ENCODE measurements at places on chromosomes 12 and 14.

DNA sequence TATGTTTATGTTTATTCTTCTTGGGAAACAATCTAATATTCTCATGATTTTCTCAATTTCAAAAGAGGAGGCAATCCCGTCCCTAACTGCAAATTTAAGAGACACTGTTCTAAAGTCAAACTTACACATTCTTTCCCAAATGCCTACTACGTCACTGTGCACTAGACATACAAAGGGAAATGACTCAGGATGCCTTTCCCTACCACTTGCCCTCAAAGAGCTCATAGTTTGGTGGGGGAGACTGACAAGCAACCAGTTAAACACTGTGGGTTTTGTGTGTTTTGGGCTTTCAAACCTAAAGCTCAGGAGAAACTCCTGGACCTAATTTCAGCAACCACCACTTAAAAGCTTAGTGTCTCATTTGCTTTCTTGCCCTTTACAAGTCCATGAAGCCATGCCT lies 58.4 kb downstream of the ATP2B1 start:
- no peak for DNase-seq

DNA sequence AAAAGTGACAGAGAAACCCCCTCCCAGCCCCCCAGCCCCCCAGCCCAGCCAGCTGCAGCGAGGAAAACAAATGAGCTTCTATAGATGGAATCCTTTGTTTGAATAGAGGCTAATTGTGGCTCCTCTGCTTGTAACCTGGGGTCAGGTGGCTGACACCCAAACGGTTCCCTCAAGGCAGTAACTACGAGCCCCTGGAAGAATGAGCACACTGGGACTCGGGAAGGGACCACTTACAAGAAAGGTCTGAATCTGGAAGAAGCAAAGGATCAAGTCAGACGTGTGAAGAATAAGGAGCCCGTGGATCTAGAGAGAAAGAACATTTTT lies 108.7 kb upstream of the FUT8 start:
- no peak for DNase-seq

GRCh38 chr14:87148655-87149054 lies 844.3 kb downstream of the GALC start:
- no peak for DNase-seq

GRCh38 chr14:72906879-72907278 lies 13.0 kb upstream of the DPF3 start:
- no peak for DNase-seq

DNA sequence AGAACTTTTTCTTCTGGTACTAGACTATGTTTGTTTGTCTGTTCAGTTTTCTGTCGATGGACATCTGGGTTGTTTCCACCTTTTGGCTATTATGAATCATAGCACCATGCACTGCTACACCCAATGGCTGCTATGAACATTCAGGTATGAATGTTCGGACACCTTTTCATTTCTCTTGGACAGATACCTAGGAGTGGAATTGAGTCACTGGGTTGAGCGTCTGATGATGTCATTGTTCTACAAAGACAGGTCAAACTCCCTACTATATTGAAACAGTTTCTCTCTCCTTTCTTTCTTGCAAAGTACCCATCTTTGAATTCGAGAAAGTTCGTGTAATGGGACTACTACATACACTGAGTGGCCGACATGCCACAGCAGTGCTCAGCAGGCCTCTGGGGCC lies 44.7 kb downstream of the KCTD10 start:
- no peak for DNase-seq

DNA sequence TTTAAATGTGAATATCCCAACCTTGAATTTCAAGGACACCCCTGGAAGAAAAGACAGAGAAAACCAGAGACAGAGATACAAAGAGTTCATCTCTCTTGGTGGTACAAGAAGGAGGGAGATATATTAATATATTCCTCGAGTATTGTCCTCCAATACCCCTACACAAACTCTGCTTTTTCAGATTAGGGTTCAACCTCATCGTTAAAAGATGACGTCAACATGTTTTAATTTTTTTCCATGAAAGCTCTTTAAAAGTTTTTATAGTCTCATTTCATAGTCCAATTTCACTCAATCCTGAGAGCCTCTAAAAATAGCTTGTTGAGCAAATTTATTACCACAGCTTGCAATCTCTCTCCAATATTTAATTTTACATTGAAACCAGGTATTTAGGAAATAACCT lies 19.4 kb downstream of the RHOJ start:
- no peak for DNase-seq

GRCh38 chr12:78820946-78821345 lies 43.6 kb upstream of the SYT1 start:
- no peak for DNase-seq

DNA sequence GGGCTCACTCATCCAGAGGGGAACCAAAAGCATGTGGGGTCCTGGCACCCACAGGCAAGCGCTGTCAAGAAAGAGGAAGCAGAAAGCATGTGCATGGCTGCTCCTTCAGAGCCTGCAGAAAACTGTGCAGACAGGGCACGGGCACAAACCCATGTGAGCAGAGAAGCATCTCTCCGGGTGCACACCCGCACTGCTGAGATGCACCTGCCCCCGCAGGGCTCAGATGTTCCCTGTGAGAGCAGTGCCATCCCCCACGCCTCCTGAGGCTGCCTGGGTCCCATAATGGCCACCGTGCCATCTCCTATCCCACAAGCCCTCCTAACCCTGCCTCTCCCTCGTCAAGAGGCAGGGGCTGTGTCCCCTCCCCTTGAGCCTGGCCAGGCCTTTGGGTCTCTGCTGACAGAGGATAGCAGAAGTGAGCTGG lies 32.3 kb upstream of the INF2 start:
- no peak for DNase-seq

DNA sequence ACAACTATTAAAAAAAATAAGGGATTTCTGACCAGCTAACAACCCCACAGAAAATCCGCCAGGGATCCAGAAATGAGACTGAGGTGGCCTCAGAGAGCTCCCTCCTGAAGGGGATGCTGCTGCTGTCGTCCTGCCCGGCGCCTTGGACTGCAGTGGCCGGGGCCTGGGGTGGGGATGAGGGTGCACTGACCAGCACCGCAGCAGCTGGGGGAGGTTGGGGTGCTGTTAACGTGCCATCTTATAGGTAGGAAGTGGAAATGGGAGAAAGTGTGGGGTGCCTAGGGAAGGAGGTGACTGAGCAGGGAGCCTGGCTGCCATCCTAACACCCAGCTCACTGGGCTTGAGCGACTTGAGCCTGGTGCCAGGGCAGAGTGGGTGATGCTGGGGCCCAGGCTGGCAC lies 32.0 kb downstream of the DDX11 start:
- no peak for DNase-seq

DNA sequence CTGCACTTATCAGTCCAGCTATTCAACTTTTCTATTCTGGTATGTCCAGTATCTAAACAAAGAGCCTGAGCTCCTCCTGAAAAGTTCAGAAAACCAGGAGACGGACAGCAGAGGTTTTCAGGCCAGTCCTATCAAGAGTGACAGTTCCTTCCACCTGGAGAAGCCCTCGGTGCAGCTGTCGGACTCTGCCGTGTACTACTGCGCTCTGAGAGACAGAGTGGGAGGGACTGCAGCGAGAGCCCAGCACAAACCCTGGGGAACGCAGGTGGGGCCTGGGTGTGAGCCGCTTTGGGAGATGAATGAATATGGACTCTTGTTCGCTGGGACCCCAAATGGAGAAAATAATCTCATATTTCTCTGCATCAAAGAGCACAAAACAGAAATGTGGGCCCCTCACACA lies 329.8 kb upstream of the OR4E1 start:
- no peak for DNase-seq

GRCh38 chr14:99718031-99718810 lies 34.1 kb downstream of the CYP46A1 start:
- no peak for DNase-seq

DNA sequence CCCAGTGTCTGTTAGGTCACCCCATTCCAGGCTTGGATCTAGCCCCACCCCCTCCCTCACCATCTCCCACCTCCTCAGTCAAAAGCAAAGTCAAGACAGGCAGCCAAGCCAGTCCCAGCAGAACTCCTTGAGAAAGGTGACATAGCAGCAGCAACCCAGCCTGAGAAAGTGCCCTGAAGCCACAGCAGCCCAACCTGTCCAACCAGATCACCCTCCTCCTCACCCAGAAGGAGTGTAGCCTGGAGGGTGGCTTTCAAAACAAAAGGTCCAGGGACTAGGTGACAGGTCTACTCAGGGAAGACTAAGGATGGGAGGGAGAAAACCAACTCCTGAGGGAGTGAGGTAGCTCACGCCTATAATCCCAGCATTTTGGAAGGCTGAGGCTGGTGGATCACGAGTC lies 5.2 kb downstream of the RAB15 start:
- no peak for DNase-seq

- peak; percentile 63 for DNase-seq
These were observed 87.4 kb downstream of the B4GALNT3 start for GRCh38 chr12:546920-547845.

GRCh38 chr12:78241446-78241845 lies 410.8 kb downstream of the NAV3 start:
- DNase-seq, result no peak

DNA sequence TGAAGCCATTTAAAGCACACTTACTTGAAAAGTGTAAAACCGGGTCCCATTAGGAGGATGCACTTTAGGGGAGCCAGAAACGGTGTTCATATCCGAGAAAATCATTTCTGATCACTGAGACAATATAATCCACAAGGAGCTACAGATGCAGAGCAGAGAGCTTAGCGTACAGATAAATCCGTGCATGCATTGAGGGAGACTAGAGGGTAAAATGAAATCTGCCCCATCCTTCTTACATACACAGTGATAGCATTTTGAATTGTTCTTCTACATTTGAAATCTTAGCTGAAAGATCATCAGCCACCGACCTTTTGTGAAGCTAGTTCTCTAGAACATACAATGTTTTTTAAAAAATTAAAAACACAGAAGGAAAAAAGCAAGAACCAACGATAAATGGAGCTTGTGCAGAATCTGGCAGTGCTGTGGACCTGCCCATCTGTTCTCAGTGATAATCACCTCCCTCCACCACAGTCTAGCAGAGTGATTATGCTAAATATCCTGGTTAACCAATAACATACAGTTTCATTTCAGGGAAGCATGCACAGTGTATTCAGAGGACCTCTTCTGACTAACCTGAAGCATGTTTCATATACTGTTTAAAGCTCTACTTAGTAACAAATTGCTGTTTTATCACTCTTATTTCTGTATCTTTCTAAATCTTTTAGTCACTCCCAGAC lies 161.1 kb downstream of the PPFIA2 start:
- DNase-seq, result no peak

DNA sequence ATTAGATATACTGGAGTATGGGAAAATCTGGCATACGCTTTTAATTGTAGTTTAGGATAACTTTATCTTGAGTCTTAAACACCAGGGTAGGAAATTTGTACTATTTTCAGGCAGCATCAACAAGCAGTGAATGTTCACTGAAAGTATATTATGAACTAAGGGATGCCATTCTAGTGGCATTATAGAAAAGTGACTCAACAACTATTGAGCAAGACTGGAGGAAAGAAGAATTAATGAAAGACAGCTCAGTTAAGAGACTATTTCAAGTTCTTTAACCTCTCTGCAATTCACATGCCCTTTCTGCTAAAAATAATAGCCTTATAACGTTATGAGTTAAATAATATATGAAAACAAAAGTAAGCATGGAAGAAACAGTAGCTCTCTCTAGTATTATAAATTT lies 343.1 kb downstream of the FSCB start:
- no peak for DNase-seq

DNA sequence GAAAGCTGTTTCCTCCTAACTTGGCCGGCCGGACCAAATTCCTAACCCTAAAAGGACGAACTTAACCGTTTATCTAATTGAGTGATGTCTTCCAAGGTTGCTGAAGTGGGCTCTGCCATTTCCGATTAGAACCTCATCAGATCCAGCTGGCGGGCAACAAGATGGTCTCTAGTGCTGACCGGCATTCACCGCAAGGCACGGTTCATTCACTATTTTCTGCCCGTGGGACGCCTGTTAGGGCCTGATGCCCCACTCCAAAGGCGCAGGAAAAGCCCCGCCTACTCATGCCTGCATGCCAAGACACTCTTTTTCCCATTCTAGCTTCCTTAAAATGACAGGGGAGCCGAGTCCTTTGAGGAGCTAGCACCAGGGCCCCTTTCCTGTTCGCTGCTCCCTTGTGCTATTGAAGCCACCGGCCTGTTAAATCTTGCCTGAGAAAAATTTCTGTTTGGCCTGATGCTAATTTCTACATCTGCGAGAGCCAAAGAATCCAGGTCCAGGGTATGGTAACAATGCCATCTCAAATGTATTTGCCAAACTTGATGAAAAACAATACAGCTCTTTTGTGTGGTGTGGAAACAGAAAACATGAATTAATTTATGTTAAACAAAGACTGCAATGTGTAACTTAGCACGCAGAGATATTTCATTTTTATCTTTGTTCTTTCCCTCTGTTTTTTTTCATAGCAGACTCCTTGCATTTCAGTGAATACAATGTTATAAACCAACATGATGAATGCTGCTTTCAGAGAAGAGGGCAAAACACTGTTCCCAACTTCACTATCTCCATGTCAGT lies 1071.2 kb upstream of the USP15 start:
- no peak for DNase-seq

GRCh38 chr14:88823968-88824313 lies 510 bp upstream of the TTC8 start:
- DNase-seq, result no peak

GRCh38 chr14:59356767-59357166 lies 108.4 kb downstream of the GPR135 start:
- DNase-seq, result no peak

GRCh38 chr12:106343214-106343528 lies 14.4 kb upstream of the POLR3B start:
- no peak for DNase-seq

- no peak for DNase-seq
These were observed 25.6 kb downstream of the SPATA7 start for GRCh38 chr14:88411039-88411438.

- no peak for DNase-seq
These were observed 350.4 kb downstream of the TRHDE start for GRCh38 chr12:72622556-72622955.
